ENCODE measurements at places on chromosomes 1 and 21.

GRCh38 chr1:67759692-67760029 is 73.6 kb downstream of the GNG12 start:
- no peak for DNase-seq

DNA sequence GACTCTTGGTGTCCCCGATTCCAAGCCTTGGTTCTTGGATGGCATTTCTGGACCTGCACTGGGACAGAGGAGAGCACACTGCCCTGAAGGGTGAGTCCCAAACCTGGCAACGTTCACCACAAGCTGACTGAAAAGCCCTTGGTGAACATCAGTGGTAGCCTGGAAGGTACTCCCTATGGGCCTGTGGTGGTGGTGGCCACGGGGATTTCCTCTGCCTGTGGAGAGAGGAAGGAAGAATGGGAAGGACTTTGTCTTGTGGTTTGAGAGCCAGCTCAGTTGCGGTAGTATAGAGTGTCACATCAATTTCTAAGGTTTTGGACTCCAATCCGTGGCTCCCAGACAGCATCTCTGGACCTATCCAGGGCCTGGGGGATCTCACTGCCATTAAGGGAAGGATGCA is 50.7 kb downstream of the DNAH14 start:
- DNase-seq, result no peak

GRCh38 chr1:43402089-43402865 is 12.6 kb downstream of the SZT2 start:
- no peak for DNase-seq

DNA sequence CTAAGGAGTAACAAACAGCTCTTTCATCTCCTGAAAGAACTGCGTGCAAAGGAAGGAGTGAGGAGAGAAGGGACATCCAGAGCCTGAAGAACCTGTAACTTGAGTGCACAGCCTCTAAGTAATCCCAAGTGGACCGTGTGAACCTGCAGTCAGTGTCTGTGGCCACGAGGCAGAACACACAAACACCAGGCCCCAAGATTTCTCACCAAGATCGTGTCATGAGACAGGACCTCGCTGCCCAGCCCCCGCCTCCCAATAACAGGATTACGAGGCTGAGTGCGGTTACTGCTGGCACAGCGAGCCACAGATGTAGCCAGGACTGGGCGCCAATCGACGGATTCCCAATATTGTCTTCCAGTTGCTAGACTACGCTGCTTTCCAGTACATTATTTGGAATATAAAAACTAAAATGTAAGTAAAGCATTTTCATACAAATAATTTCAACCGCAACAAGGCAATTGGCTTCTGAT is 101.3 kb upstream of the SLC25A33 start:
- DNase-seq, result no peak

DNA sequence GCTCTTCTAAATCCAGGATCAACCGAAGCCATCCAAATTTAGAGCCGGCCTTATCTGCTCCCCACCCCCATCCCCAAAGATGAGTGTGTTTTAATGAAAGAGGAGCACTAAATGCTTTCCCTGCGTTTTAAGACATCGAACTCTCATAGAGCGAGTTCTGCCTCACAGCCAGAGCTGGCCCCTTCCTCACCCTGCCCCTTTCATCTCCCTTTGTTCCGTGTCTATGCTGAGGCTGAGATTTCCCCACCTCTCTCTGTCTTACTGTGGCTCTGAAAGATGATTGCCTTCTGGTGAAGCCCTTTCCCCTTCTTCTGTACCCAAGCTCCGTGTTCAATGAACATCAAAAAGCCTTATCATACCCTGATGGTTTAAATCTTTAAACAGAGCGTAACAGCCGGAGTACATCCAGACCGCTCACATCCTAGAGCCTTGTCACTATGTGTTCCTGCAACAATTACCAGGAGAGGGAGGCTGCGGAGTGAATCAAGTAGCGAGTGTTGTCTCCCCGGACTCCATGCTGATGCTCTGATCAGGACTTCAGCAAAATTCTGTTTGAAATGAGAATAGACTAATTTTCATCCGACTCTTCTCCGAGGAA is 110.1 kb downstream of the ZNF326 start:
- no peak for DNase-seq

DNA sequence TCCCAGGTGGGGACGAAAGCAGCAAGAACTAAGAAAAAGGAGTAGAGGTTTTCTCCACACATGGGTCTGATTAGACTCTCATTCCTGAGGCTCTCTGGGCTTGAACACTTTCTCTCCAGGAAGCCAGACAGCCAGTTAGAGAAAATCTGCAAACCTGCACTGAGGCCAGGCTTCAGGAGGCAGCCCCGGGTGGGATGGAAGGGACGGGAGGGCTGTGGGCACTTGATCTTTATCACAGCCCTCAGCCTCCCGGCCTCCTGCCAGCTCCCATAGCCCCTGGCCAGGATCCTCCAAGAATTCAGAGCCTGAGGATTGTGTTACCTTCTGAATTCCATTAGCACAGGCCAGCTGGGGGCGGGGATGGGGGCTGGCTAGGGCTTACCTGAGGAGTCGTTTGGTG is 40.1 kb downstream of the SERTAD4 start:
- no peak for DNase-seq

DNA sequence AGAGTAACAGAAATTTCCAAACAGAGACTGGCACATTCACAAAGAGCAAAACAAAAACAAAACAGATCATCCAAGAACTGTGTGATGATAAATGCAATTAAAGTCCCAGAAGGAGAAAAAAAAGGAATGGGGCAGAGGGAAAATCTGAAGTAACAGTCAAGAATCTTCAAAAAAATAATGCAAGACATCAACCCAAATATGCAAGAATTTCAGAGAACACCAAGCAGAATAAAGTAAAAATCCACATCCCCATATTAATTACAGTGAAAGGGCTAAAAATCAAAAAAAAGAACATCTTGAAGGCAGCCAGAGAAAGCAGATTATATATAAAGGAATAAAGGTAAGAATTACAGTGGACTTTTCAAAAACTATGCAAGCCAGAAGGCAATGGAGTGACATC is 67.1 kb downstream of the FOXJ3 start:
- DNase-seq, result no peak

- no peak for DNase-seq
Measured at GRCh38 chr1:40627987-40628902, 37.2 kb downstream of the RIMS3 start.

DNA sequence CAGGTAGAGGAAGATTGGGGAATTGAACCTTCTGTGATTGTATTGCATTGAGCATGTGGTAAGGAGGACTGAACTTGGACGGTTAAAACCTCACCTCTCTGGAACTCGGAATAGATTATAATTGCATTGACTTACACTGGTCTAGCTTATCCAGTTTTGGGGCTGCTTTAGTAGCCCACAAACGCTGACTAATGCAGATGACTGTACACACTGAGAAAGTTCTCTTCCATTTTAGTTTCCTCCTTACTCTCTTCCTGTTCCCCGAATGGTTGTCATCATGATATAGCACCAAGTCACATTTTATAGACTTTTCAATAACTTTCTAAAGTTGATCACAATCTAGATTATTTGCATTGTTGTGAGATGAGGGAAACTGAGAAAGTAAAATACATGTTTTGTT is 78.2 kb downstream of the NFIA start:
- no peak for DNase-seq

DNA sequence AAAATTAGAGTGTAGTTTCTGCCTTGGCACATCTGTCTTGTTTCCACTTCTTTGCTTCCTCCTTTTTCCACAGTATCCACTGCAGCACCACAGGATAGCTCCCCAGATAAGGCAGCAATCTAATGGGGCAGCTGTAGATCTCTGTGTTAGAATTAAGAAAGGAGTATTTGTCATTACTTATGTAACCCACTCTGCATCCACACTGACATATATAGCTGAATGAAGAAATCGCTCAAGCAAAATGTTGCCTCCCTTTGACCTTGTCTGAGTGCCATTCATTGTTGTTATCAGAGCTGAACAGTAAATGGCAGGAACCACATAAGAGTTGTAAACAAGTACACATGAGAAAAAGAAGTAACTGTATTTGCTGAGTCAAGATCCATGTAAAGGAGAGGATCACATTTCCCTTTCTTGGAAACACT is 45.9 kb upstream of the DPH5 start:
- DNase-seq, result peak; percentile 2

DNA sequence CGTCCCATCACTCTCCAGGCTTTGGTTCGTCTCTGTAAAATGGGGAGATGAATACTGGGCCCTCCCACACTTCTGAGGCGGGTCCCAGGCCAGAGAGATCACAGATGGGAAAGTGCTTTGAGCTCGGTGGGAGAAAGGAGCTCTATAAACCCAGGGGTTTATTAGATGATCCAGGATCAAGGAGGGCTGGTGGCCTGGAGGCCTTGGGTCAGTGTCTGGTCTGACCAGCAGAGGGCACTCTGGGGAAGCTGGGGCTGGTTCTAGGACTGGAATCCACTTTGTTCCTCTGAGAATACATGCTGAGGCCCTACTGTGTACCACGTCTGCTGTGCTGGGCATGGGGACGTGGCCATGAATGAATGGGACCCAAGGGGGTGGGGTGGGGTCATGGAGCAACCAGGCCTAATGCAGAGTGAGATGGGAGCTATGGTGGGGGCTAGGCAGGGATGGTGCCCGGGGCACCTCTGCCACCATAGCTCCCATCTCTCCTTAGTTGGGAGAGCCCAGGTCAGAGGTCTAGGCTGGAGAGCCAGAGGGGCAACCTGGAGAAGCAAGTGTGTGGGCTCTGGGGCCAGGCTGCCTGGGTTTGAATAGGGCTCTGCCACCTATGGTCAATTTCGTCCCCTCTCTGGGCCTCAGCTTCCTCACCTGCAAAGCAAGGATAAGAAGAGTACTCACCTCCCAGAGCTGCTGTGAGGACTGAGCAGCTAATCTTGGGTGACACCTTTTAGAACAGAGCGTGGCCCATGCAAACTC is 9.0 kb upstream of the FAM131C start:
- peak; percentile 53 for DNase-seq

DNA sequence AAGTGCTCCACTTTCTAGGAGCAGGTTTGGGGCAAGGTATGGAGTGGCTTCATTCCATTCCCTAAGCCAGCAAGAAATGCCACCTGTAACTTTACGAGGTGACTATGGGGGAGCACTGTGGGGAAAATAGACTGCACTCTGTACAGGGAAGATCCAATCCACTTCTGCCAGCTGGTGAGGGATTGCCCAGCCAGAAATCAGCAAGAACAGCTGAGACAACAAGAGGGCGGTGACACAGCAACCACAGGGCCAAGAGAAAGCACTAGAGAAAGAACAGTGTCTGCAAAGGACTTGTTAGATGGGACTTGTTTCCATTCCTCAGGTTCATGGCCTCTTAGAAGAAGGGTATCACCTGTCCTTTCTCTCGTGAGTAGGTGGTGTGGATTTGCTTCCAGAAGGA is 19.6 kb downstream of the CAPN8 start:
- no peak for DNase-seq

DNA sequence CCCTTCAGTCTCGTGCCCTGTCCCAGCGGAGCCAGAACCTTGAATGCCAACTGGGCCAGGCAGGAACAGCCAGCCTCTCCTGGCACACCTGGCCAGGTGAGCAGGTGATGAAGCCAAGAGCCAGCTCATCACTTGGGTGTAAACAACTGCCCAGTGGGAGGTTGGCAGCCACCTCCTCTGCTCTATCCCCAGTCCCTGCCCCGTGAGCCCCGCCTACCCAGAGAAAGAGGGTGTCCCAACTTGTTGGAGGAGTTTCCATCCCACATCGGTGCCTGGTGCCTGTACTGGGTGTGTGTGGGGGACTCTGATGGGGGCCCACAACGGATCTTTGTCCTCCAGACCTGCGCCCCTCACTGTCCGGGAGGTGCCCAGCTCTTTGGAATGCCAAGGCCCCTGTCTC is 17.8 kb upstream of the FAM131C start:
- no peak for DNase-seq

DNA sequence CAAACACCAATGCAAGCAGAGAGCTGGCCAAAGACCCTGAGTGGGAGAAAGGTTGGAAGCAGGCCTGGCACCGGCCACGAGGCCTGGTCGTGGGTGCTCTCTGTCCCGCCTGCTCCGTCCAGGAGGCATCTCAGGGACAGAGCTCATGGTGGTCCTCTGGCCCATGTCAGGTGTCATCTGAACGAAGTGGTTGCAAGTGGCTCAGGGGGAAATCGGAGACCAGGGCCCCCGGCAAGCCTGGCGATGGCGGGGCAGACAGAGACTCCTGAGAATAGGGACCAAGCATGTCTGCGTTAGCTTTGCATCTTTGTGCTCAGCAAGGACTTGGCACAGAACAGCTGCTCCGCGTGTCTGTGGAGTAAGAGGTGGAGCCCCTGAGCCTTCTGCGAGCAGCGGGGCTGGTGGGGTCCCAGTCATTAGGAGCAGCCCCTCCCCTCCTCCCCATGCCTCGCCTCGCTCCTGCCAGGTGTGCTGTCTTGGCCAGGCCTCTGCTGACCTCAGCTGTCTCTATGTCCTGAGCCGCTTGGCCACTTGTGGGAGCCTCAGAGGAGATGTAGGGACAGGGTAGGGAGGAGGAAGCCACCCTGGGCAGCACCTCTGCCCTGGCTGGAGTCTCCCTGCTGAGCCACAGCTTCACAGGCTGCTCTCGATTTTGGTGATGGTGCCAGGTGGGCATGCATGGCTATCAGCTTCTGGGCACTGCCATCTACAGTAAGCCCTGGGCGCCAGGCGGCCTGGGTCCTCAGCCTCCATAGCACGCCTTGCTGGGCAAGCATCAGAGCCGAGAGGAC is 362.9 kb upstream of the VAMP3 start:
- no peak for DNase-seq

DNA sequence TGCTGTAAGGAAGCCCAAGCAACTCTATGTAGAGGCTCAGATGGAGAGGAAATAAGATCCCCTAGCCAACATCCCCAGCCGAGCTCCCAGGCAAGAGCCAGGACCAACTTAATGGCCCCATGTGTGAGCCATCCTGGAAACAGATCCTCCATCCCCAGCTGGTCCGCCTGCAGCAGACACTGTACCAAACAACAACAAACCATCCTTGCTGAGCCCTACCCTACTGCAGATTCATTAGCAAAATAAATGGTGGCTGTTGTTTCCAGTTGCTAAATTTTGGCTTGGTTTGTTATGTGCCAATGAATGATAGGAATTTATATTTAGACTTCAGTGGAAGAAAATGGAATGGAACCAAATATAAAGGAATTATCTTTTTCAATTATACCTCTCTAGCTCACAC is 43.9 kb downstream of the LMX1A start:
- no peak for DNase-seq
